Activated CD4-positive, alpha-beta memory T cell treated with anti-CD3 and anti-CD28 coated beads for 36 hours (primary cell): ENCODE measurements at places on chromosomes 6 and 20. TPM values are rescaled to one million over a fixed set of nuclear protein-coding genes. Genes with fewer than 3 reads are reported as not detected.

GRCh38 chr20:19314621-19315020 is 102.2 kb downstream of the SLC24A3 start:
- no peaks in the 10 kb centered on the region for H3K36me3 ChIP-seq
- no peak overlapping the region for H3K4me3 ChIP-seq
- no peak for DNase-seq
- H3K27ac ChIP-seq, result no peak overlapping the region
- H3K27me3 ChIP-seq, result peaks cover 2% of the 10 kb centered on the region

DNA sequence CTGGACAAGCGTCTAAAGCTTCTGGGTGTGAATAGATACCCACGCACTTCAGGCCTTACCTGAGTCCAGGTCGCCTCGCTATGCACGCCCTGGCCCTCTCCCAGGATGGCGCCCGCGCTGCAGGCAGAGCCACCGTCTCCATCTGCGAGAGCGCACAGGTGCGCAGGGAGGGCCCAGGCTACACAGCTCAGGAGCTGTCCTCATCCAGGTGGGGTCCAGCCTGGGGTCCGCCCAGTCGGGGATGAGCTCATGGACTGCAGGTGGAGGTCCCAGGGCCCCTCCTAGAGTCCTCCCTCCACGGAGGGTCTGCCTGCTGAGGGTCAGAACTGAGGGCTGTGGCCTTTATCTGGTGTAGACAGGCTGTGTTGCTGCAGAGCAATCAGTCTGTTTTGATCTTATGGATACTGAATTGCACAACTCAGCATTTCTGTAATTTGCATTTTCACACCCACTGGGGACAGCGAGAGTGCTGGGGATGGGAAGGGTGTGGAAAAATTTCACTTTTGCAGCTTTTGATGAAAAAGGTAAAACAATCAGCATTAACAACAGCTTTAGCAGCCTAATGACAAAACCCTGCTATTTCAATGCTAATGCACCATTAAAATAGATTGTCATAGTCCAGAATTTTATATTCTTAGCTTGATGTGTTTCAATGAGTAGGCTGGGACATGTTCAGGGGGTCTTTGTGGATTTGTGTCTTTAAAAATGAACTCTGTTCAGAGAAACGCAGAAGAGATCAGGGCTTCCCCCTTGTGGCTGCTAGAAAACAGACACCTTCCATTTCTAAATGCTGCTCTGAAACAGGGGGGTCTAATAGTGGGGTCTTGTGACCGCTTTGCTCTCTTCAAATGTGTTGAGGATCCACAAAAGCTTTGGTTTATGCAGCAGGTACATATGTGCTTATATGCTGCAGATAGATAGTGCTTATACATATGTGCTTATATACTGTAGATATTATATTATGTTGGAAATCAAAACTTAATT is 77.8 kb upstream of the PHACTR3 start:
- H3K4me3 ChIP-seq, result no peak overlapping the region
- H3K36me3 ChIP-seq, result no peaks in the 10 kb centered on the region
- H3K27ac ChIP-seq, result no peak overlapping the region

DNA sequence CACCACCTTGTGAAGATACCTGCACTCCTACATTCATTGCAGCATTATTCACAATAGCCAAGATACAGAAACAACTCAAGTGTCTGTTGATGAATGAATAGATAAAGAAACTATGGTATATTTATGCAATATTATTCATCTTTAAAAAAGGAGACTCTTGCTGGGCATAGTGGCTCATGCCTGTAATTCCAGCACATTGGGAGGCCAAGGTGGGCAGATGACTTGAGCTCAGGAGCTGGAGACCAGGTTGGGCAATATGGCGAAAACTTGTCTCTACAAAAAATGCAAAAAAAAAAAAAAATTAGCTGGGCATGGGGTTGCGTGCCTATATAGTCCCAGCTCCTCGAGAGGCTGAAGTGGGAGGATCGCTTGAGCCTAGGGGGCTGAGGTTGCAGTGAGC is 119.8 kb downstream of the GJA1 start:
- H3K4me1 ChIP-seq, result no peaks in the 10 kb centered on the region
- no peaks in the 10 kb centered on the region for H3K27me3 ChIP-seq
- no peak overlapping the region for H3K27ac ChIP-seq
- no peak for DNase-seq
- H3K4me3 ChIP-seq, result no peak overlapping the region

Gene RAET1G
- not detected for total RNA-seq

Gene CTCFL
- not detected for total RNA-seq
